Hindlimb muscle (tissue), 1 donor: ENCODE measurements at places on chromosomes 3 and 15.

- DNase-seq, result no peak
Measured at GRCh38 chr15:43932907-43933306, 106.1 kb downstream of the WDR76 start.

- no peak for DNase-seq
Measured at GRCh38 chr3:4906107-4906621, 73.1 kb upstream of the BHLHE40 start.

GRCh38 chr3:75110741-75111140, 496.3 kb upstream of the CNTN3 start:
- no peak for DNase-seq

- DNase-seq, result no peak
Measured at GRCh38 chr15:85959611-85960010, 120.1 kb upstream of the AGBL1 start.

- DNase-seq, result no peak
Measured at GRCh38 chr15:27254801-27255200, 283.8 kb downstream of the GABRG3 start.

DNA sequence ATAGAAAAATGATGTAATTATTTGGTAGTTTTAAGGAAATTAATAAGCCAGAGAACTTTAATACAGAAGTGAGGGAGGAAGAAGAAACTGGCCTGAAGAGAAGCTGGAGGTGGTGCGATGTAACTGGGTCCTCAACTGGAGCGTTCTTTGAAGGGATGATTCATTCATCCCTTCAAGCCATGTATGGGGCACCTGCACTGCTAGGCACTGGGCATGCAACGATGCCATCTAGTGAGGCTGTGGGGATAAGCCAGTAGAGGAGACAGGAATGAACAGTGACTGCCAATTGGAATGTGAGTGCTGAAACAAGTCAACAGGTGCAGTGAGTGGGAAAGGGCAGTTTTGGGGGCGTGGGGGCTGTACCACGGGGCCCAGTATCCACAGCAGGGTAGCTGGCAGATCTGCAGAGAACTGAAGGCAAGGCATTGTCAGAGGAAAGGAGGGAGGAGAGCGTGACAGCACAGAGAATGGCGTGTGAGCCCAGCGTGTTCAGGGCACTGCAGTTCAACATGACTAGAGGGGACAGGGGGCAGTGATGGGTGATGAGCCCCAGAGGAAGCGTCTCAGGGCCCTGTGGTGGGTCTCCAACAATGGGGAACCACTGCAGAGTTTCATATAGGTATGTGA, 3.8 kb upstream of the KIF23 start:
- no peak for DNase-seq

GRCh38 chr3:165521131-165521871, 315.9 kb downstream of the BCHE start:
- no peak for DNase-seq

DNA sequence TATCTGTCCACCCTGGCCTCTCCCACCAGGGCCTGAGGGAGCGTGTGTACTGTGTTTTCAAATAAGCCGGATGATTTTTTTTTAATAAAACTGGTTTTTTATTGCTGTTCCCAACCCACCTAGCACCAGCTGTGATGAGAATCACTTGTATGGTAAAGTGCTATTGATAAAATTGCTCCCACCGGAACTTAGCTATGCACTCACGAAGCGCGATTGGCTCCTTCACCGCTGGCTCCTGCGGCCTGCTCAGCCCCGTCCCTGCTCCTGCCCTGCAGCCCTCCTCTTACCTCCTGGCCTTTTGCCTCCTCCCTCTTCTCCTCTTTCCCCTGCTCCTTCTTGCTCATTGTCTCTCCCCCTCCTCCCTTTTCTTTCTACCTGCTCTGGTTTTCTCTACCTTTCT, 183.7 kb downstream of the TLE3 start:
- DNase-seq, result no peak

GRCh38 chr3:41673650-41674049, 288.3 kb downstream of the ULK4 start:
- DNase-seq, result no peak

DNA sequence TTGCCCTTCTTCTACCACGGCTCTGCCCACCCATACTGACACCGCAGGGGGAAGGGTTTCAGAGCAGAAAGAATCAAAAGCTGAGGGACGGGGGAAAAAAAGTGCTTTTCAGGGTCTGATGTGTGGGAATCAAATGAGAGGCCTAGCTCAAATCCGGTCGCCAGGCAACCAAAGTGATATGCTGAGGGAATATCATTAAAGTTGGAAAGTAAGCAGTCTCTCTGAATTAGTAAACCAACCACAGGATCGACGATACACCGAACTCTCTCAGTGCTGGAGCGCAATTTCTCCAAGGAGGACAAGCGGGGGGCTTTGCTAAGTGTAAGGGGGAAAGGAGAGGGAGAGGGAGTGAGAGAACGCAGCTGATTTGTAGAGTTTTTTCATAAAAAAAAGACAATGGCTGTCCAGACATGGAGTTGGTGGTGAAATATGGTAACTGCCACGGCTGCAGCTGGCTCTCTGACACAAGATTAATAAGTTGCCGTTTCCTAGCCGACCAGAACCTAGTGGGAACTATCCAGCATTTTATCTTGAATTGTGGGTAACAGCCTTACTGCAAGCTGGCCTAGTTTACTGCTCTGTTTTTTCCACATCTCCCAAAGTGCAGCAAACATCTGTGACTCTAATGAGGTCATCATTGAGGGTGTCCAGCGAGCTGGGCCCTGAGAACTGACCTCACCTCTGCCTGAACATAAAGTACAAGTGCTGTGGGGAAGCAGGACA, 530.2 kb downstream of the SOX2 start:
- peak; percentile 62 for DNase-seq

- DNase-seq, result no peak
Measured at GRCh38 chr3:112759210-112759609, 87.5 kb downstream of the CD200R1L start.

DNA sequence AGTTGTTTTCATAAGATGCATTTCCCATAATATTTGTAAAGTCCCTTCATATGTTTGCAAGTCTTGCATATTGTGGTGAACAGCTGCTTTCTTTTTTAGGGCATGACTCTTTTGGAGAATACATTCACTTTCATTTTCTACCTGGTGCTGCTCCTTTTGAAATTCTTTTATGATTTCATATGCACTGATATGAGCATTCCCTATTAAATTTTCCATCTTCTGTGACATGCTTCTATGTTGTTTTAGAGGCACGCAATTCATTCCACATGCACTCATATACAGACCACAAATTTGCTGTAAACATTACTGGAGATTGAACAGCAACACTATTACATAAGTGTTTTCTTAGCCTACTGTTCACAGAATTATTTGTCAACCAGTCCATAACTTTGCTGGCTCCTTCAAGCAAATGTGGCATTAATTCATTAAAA, 92.8 kb upstream of the TNFSF10 start:
- no peak for DNase-seq

GRCh38 chr3:184459355-184459754, 79.5 kb downstream of the CHRD start:
- DNase-seq, result no peak

GRCh38 chr15:30997270-30997669, 5.8 kb upstream of the MTMR10 start:
- no peak for DNase-seq

DNA sequence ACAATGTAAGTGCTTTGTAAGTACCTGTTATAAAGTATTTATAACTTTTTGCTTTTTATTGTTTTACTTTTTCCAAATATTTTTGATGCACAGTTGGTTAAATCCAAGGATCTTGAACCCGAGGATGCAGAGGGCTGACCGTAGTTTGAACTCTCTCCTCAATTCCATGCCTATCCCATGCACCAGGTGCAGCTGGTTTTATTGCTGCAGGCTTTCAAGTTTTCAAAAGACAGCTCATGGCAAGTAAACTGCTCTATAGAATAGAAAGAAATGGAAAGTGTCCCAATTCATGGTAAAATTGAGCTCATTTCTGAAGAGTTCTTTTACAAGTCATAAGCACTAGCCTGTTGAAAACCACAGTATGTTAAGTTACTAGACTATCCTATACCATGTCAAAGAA, 131.9 kb downstream of the TBC1D2B start:
- DNase-seq, result no peak

- no peak for DNase-seq
Measured at GRCh38 chr3:115470254-115470653, 153.1 kb upstream of the GAP43 start.

DNA sequence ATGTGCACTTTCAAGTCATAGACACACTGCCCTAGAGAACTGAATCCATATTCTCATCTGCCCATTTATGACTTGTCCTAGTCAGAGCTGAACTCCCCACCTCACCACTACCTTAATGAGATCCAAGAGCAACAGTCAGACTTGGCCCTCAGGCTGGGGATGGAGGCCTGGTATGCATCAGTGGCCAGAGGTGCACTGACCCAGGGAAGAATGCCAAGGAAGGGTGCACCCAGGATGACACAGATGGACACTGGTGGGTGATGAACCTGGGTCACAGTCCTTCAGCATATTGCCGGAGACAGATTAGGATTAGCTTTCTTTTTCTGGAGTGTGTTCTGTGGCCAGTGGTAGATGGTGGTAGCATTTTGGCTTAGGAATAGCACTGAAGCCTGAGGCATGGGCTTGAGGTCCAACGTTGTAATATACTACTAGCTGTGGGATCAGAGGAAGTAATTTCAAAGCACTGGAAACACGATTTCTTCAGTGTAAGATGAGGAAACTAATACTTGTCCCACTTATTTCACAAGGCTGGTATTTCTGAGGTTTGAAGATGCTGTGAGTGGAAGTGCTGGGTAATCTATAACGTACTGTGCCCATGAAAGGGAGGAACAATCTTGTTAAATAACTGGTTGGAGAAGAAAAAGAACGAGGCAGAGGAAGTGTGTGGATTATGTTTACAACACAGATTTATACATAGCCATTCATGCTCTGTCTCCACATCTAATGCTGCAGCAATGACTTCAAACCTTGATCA, 265.0 kb downstream of the THRB start:
- DNase-seq, result no peak

DNA sequence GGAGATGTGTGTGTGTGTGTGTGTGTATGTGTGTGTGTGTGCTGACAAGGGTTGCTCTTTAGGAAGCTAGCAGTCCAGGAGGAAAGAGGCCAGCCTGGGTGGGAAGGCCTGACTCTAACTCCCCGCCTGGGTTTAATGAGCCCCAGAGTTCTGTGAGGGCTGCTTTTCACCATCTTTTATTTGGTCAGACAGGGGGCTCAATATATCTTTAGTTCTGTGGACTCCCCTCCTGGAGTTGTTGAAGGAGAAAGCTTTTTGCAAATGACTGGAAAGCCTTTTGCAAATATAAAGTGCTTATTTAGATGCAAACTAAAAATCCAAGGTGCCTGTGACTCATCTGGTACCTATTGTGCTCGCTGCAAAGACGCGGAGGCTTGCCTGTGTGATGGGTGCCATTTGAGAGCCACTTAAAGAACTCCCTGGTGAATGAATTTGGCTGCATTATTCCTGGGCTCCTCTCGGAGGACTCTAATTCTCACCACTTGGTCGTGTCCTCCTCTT, 24.5 kb downstream of the DRD3 start:
- DNase-seq, result no peak

- DNase-seq, result no peak
Measured at GRCh38 chr3:186022931-186023330, 85.1 kb upstream of the TRA2B start.

DNA sequence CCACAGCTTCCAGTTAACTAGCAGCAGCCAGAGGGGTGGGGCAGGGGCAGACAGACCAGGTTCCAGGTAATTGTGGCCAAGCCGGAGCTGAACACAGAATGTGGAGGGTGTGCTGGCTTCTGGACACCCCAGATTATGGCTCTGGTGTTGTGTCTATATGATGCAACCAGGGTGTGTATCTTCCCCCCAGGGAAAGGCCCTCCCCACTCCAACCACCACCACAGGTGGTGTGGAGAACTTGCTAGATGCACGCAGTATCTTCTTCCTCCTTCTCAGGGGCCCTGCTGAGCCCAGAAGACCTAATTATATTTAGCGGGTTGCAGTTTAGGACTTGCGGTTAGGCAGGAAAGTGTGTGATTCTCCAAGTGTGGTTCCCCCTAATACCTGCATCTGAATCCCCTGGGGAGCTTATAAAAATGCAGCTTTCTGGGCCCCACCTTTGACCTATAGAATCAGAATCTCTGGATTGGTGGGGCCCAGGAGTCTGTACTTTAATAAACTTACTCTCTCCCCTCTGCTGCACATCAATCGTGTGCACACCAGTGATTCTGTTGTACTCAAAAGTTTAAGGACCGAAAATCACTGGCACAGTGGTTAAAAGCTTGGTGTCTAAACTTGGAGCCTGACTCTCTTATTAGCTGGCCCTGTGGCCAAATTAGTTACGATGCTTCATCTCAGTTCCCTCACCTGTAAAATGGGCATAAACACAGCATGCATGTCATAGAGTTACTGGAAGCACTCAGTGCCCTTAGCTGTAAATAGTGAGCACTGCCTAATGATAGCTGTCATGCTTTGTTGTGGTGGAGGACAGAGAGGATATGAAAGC, 379.1 kb upstream of the PROK2 start:
- DNase-seq, result no peak

GRCh38 chr3:159835126-159835525, 153.5 kb upstream of the IL12A start:
- DNase-seq, result no peak

DNA sequence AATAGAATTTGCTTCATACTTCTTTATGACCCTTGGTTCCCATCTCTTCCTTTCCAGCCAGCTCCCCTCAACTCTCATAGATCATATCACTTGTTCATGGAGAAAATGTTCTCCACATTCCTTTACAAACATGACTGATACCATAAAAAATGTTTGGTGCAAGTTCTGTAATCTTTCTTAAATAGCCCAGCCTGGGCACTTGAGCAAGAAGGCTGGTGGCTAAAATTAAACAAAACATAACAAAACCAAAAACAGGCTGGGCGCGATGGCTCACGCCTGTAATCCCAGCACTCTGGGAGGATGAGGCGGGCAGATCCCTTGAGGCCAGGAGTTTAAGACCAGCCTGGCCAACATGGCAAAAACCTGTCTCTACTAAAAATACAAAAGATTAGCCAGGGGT, 8.9 kb upstream of the POLR2M start:
- DNase-seq, result no peak

DNA sequence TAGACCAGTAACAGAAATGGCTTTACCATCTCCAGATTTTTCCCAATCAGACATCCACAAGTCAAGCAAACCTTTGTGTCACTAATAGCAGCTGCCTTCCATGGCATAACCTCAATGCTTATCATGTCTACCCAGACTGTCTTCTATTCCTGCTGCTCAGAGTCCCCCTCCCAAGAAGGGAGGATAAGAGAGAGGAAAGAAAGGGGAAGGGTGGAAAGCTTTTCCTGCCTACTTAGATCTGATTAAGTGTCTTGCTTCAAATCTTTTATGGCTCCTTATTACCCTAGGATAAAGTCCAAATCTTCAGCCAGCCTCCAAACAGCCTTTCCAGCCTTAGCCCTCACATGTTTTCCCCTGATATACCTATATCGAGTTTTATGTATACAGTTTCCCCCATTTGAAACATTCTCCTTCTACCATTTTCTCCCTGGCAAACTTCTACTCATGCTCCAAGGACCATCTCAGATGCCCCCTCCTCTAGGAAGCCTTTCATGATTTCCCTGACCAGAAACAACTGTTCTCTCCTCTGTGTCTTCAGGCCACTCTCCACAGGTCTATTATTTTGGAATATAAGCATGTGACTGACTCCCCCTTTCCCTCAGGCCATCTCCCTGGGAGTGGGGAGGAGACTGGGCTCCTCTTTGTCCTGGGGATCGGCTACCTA, 7.9 kb upstream of the SSUH2 start:
- no peak for DNase-seq

- DNase-seq, result no peak
Measured at GRCh38 chr3:175729466-175729865, 870.3 kb downstream of the NAALADL2 start.
